ENCODE measurements at places on chromosomes 7 and 10.

DNA sequence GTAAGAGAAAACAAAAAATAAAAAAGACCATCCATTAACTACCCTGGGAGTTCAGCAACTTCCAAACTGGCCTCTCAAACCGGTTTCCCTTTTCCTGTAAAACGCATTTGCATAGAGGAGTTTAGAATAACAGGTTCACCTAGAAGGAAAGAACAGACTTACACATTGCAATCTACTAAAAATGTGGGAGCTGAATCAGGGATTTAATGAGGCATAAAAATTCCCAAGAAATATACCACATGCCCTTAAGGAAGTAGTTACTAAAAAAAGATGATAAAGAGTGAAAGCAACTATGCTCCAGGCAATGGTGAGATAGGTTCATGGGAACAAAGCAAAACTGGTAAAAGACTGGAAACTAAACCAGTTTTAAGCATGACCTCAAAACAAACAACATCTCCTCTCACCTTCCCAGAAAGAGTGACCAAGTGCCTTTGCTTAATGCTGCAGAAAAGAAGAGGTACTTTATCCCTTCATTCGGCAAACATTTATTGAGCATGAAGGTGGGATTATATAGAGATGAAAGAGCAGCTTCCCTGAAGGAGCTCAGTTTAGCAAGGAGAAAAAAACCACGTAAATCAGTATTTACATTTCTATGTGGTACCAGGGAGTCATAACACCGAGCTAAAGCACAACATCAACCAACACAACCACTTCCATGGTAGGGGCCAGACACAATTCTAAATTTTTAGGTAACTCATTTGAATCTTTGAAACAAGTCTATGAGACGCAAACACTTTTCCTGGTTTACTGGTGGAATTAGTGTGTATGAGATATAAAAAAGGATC, 152.8 kb downstream of the SGMS1 start:
- DNase-seq: no peak

GRCh38 chr10:71262027-71262426, 49.7 kb downstream of the UNC5B start:
- no peak for DNase-seq

GRCh38 chr7:2884161-2884560, 40.1 kb upstream of the GNA12 start:
- DNase-seq: no peak

- DNase-seq: no peak
Measured at GRCh38 chr7:24899905-24900304, 80.1 kb downstream of the OSBPL3 start.

DNA sequence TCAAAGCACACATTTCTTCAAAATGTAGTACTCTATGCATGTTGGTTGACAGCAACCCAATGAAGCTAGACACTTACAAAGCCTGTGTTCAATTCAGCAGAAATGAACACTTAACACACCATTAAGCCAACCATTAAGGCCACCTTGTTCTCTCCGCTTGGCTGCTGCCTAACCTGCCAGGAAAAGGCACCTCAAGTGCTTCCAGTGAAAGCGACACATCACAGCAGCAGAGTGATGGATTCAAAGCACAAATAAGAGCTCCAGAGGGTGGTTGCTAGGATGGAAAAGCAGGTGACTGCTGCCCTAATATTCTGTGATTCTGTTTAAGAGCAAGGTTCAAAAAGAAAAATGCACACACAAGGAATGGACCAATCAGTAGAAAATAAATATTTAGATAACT, 81.5 kb upstream of the GNAI1 start:
- peak; percentile 91 for DNase-seq

GRCh38 chr10:3102720-3103427, 35.5 kb downstream of the PFKP start:
- no peak for DNase-seq

- DNase-seq: no peak
Measured at GRCh38 chr10:113859261-113859660, 4.8 kb downstream of the NHLRC2 start.

DNA sequence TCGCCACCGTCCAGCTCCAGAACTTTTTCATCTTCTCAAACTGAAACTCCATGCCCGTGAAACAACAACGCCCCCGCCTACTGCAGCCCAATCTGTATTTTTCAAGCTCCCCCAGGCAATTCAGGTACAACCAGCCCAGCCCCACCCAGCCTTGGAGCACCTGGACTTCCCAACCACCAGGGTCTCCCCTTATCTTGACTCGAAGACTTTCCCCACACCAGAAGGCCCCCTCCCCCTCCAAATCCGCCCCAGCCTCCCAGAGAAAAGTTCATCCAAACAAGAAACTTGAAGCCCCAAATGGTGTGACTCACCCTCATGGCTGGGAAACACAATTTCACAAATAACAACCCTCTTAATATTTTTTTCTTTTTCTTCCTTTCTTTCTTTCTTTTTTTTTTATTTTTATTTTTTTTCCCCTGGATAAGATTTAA, 10.6 kb downstream of the ZCCHC24 start:
- no peak for DNase-seq

- DNase-seq: no peak
Measured at GRCh38 chr10:84391326-84391725, 62.9 kb downstream of the CCSER2 start.

DNA sequence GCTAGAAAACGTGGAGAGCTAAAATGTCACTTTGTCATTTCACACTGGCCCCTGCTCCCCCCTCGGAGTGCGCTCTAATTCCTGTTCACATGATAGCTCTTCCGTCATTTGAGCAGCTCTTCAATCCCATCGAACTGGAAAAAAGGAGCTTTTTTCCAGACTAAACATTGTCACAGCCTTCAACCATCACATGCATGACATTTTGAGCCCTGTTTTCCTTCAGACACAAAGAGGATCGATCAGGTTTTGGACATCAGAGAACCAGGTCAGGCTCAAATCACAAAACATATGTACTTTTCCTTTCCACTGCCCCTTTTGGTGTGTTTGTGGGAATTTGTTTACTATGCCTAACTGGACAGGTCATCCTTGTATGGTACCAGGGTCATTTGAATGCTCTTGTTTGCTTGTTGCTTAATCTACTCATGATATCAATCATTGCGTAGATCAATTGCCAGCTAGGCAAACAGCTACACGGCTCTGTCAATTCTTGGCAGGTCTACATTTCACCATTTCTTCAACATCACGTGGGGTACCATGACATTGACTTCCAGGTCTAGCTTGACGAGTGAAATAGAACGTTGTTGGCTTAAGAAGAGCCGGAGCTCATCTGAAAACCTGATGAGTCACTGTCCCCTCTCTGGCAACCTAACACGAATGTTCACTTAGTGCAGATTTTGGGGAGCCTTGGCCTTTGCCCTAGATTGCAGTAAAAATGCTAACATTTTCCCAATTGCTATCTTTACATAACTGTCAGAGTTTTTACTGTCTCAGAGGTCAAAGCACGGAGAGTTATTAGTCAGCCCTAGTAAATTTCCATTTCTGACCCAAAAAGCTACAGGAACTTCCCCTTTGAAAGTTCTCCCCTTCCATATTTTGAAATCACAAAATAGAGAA, 87.3 kb downstream of the LYZL2 start:
- no peak for DNase-seq

DNA sequence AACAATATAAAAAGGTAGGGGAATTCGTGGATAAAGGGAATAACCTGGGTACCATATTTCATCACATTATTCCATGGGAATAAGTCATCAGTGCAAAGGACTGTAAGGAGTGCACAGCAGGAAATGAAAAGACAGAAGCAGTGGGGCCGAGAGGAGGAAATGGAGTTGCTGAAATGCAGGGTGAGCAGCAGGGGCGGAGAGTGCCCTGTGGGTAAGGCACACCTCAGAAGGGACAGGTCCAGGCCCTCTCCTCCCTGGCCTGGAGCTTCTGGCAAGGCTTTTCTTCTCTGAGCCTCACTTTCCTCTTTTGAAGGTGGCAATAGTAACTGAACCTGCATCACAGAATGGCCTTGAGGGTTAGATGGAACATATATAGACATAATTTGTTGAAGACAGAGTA, 26.2 kb downstream of the IKZF1 start:
- DNase-seq: no peak

- no peak for DNase-seq
Measured at GRCh38 chr7:74231232-74231590, 21.4 kb downstream of the LAT2 start.

GRCh38 chr7:37577412-37577811, 106.2 kb upstream of the GPR141 start:
- DNase-seq: no peak

DNA sequence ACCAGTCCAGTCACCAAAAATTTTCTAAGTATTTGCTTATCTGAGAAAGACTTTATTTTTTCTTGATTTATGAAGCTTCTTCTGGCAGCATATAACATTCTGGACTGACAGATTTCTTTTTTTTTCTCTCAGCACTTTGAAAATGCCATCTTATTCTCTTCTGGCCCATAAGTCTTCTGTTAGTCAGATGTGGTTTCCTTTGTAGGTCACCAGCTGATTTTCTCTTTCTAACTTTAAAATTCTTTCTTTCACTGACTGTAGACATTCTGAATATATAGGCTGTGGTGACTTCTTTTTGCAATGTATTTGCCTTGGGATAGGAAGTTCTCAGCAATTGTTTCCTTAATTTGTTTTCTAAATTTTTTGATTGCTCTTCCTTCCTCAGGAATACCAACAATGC, 172.5 kb downstream of the CCDC7 start:
- DNase-seq: no peak

- DNase-seq: no peak
Measured at GRCh38 chr7:143938379-143939243, 3.6 kb downstream of the OR2F2 start.
